A673 (cell line): ENCODE measurements at places on chromosomes 12 and 14. TPM values are rescaled to one million over a fixed set of nuclear protein-coding genes. Genes with fewer than 3 reads are reported as not detected.

The KCNC2 gene
- not detected in 2 replicates for total RNA-seq

The DDX51 gene
- total RNA-seq: 35.4 and 38.9 TPM in 2 replicates

The OAS1 gene
- total RNA-seq: 12.4 and 15.6 TPM in 2 replicates

The PMCH gene
- total RNA-seq: not detected in 2 replicates

The NRXN3 gene
- total RNA-seq: 0.17 and 0.21 TPM in 2 replicates

The CRACR2A gene
- total RNA-seq: 0.13 TPM in 1 of 2 replicates, not detected in the other

The KLHL33 gene
- 0.04 and 0.13 TPM in 2 replicates for total RNA-seq

DNA sequence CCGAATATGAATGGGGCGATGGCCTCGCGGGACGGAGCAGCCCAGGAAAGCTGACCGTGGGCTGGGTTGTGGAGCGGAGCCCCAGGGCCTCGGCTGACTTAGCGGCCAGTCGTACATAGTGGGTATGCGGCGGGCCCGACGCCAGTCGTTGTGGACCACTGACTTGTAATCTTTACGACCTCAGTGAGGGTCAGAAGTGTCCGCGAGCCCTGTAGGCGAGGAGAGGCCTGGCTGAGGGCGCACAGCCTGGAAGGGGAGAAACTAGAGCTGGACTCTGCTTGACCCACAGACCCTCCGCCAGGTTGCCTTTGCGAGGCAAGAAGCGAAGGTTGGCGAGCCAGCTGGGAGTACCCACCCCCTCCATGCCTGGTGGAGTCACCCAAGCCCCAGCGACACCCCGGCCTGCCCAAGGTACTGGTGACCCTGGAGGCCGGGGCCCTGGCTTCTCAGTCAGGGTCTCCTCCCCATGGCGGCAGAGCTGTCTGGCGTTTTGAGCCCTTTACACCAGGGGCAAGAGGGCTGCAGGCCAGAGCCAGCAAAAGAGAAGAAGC lies 15.6 kb upstream of the DYNC1H1 start:
- H3K27ac ChIP-seq: peak overlapping the region; percentile 98
- H3K27me3 ChIP-seq: no peaks in the 10 kb centered on the region
- H3K36me3 ChIP-seq: no peaks in the 10 kb centered on the region

GRCh38 chr12:45557016-45557415 lies 172.5 kb upstream of the ARID2 start:
- no peaks in the 10 kb centered on the region for H3K36me3 ChIP-seq
- no peak for DNase-seq
- H3K4me3 ChIP-seq: no peak overlapping the region
- H3K27ac ChIP-seq: no peak overlapping the region
- peaks cover 27% of the 10 kb centered on the region for H3K4me1 ChIP-seq

GRCh38 chr12:98744680-98745079 lies 99.6 kb downstream of the APAF1 start:
- peak; percentile 72 for DNase-seq
- H3K27me3 ChIP-seq: no peaks in the 10 kb centered on the region
- H3K4me3 ChIP-seq: no peak overlapping the region
- H3K4me1 ChIP-seq: peaks cover 18% of the 10 kb centered on the region
- no peaks in the 10 kb centered on the region for H3K36me3 ChIP-seq
- H3K27ac ChIP-seq: no peak overlapping the region

DNA sequence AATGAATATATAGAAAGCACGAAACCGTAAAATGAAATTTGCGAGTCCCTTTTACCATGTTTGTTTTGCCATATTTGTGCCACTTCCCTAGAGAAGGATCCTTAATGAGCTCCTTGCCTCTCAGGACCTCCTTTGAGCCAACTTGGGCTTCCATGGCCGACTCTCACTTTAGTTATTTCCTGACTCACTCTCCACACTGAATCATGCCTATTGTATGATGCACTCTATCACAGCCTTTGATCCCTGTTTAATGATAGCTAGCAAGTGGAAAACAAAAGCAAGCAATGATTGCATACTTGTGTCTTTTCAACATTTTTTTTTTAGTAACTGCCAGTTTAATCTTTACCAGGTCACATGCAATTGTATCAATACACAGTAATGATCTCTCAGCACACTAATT lies 153.2 kb downstream of the CCER1 start:
- DNase-seq: no peak
- H3K4me1 ChIP-seq: no peaks in the 10 kb centered on the region
- H3K4me3 ChIP-seq: no peak overlapping the region
- no peak overlapping the region for H3K27ac ChIP-seq
- H3K27me3 ChIP-seq: no peaks in the 10 kb centered on the region
- H3K36me3 ChIP-seq: no peaks in the 10 kb centered on the region

GRCh38 chr14:60339571-60339970 lies 90.5 kb downstream of the PPM1A start:
- H3K4me1 ChIP-seq: no peaks in the 10 kb centered on the region
- H3K4me3 ChIP-seq: no peak overlapping the region
- no peak for DNase-seq
- H3K27ac ChIP-seq: no peak overlapping the region

GRCh38 chr14:65044596-65044959 lies 57.7 kb downstream of the MAX start:
- no peak for DNase-seq
- no peak overlapping the region for H3K27ac ChIP-seq
- no peak overlapping the region for H3K4me3 ChIP-seq
- H3K27me3 ChIP-seq: no peaks in the 10 kb centered on the region
- H3K36me3 ChIP-seq: peaks cover 14% of the 10 kb centered on the region
- peaks cover 6% of the 10 kb centered on the region for H3K4me1 ChIP-seq

- no peak overlapping the region for H3K27ac ChIP-seq
- H3K4me1 ChIP-seq: peaks cover 4% of the 10 kb centered on the region
- H3K4me3 ChIP-seq: no peak overlapping the region
These were observed 167.5 kb downstream of the DPF3 start for GRCh38 chr14:72726444-72726843.

DNA sequence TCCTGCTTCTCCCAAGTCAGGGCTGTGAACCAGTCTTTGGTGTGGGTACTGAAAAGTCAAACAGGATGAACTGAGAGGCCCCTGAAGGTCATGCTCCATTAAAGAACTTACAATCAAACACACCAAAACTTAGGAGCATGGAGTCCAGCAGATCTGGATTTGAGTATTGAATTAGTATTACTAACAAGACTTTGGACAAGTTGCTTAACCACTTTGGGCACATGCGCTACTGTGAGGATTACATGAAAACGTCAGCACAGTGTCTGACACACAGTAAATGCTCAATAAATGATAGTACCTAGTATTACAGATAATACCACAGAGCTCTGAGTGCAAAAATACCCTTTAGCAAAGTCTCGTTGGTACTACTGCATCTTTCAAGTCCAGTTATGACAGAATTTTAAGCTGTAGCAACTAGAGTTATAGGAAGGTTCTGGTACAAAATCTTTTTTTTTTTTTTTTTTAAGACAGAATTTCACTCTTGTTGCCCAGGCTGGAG lies 23.2 kb downstream of the TIMELESS start:
- DNase-seq: no peak
- no peak overlapping the region for H3K4me3 ChIP-seq
- H3K27ac ChIP-seq: no peak overlapping the region
- H3K27me3 ChIP-seq: no peaks in the 10 kb centered on the region

GRCh38 chr14:106058342-106058741 lies 532.0 kb downstream of the TMEM121 start:
- no peaks in the 10 kb centered on the region for H3K4me1 ChIP-seq
- no peak overlapping the region for H3K27ac ChIP-seq
- no peaks in the 10 kb centered on the region for H3K36me3 ChIP-seq
- DNase-seq: no peak
- H3K4me3 ChIP-seq: no peak overlapping the region
- peaks cover 84% of the 10 kb centered on the region for H3K27me3 ChIP-seq

DNA sequence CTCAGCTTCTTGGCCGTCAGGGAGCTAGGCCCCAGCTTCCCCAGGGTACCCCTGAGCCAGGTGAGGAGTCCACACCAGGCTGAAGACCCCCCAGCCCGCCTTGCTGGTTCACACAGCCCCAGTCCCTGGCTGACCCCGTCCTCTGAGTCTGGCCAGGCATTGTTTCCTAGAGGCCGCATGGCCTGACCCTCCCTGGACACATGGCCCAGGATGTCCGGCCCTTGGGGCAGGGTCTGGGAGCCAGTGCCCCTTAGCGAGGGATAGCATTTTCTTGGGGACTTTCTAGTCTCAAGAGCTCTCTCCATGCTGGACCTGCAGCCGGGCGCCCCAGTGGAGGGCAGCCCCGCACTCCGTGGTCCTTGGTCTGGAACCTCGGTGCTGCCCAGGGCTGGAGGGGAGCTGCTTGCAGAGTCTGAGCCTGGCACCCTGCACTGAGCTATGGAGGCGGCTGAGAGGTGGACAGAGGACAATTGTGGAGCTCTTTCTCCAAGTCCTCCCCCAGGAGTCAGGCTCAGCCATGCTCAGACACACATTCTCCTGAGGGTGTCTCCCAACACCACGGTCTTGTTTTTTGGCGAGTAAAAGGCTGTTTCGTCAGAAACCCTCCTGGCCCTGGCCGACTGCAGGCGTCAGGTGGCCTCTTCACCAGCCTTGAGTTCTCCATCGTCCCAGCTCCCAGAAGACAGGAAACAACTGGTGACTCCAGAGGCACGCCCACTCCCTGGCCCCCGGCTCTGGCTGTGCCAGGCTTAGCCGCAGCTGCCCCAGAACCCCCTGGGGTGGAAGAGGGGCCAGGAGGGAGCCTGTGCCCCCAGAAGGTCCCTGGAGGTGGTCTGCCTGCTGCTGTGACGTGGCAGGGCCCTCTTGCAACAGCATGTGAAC lies 17.6 kb upstream of the CRIP2 start:
- H3K27ac ChIP-seq: peak overlapping the region; percentile 23
- H3K4me3 ChIP-seq: no peak overlapping the region
- no peaks in the 10 kb centered on the region for H3K27me3 ChIP-seq
- peaks cover 64% of the 10 kb centered on the region for H3K36me3 ChIP-seq
- H3K4me1 ChIP-seq: no peaks in the 10 kb centered on the region

GRCh38 chr12:13744561-13744960 lies 236.8 kb downstream of the GRIN2B start:
- H3K36me3 ChIP-seq: no peaks in the 10 kb centered on the region
- no peak for DNase-seq
- peaks cover 70% of the 10 kb centered on the region for H3K27me3 ChIP-seq
- H3K27ac ChIP-seq: no peak overlapping the region

- DNase-seq: peak; percentile 10
- no peak overlapping the region for H3K27ac ChIP-seq
- H3K36me3 ChIP-seq: no peaks in the 10 kb centered on the region
- H3K27me3 ChIP-seq: no peaks in the 10 kb centered on the region
- H3K4me3 ChIP-seq: no peak overlapping the region
- H3K4me1 ChIP-seq: no peaks in the 10 kb centered on the region
These were observed 30.6 kb downstream of the VCPKMT start for GRCh38 chr14:50085570-50086320.

DNA sequence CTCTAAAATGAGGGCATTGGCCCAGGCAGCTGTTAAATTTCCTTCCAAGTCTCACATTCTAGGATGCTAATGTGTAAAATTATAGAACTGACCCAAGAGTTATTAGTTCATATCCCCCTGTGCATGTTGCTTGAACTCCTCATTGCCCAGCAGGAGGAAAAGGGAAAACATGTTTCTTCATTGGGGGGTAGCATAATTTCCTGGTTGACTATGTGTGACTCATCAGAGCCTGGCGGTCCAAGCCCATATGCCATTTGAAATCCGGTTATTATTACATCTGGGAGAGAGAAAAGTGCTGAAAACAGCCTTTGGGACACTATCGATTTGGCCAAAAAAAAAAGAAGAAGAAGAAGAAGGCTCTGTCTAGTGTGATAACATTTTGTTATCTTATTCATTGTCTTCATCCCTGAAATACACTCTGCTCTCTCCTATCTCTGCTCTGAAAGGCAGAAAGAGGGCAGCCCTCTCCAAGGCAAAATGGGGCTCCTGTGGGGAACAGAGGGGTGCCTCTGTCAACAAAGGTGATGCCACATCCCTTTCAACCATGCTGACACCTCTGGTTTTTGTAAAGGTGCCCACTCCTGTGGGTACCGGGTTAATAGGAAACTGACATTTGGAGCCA lies 114.2 kb downstream of the DAD1 start:
- H3K27me3 ChIP-seq: no peaks in the 10 kb centered on the region
- peak overlapping the region; percentile 80 for H3K27ac ChIP-seq
- no peaks in the 10 kb centered on the region for H3K36me3 ChIP-seq

- H3K4me3 ChIP-seq: no peak overlapping the region
- H3K4me1 ChIP-seq: peaks cover 4% of the 10 kb centered on the region
- no peak for DNase-seq
- H3K27me3 ChIP-seq: no peaks in the 10 kb centered on the region
These were observed 278.5 kb downstream of the PRKD1 start for GRCh38 chr14:29649170-29649569.

DNA sequence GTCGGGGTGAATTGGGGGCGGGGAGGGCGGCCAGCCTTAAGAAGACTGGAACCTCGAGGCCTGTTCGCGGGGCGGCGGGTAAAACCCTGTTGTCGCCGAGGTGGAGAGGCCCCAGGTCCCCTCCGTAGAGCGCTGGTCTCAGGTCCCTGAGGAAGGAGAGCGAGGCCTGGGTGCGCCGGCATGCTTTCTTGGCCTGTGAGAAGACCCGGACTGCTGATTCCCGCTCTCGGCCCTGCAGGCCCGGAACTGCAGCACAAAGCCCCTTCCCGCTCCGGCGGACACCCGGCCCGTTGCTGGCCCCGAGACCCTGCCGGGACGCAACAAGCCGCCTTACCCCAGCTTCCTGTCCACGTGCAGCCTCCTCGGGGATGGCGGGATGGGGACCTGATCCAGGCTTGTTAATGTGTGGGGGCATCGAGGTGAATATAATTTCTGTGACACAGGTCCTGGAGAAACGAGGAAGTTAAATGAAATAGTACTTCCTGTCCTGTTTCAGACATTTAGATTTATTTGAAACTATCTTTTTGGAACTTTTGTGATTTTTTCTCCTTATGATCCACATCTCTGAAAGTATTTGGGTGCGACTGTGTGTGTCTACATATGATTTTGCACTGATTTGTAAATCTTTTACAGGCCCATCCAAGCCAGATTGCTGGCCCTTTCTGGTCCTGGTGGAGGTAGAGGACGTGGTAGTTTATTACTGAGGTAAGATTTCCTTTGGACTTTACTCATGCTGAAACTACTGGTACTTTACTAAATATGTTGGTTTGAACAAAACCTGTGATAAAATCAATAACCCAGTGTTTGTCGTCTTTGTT lies 600 bp downstream of the PNN start:
- peaks cover 50% of the 10 kb centered on the region for H3K36me3 ChIP-seq
- peak overlapping the region; percentile 96 for H3K27ac ChIP-seq
- DNase-seq: peak; percentile 56
- H3K4me3 ChIP-seq: peak overlapping the region; percentile 89
- no peaks in the 10 kb centered on the region for H3K27me3 ChIP-seq

DNA sequence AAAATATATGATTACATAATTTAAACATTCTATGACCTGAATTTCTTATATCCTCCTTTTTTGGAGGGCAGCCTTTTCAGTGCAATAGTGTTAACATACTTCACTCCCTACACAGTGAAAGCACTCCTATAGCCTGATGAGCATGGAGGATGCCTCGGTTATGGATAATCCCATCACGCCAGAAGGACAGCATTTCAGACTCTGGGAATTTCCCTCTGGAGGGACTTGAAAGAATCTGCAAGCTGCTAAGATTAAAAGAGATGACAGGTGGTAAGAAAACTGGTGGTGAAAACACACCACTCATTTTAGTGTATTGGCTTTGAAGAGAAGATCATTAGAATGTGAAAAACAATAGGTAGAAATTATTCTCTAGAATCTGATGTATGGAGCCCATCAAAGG lies 99.3 kb upstream of the LMNTD1 start:
- H3K36me3 ChIP-seq: no peaks in the 10 kb centered on the region
- H3K4me3 ChIP-seq: no peak overlapping the region
- H3K27ac ChIP-seq: no peak overlapping the region
- H3K27me3 ChIP-seq: no peaks in the 10 kb centered on the region

- H3K27me3 ChIP-seq: no peaks in the 10 kb centered on the region
- no peaks in the 10 kb centered on the region for H3K36me3 ChIP-seq
These were observed 38.3 kb downstream of the SLC6A15 start for GRCh38 chr12:84874125-84874824.
